Esophagus mucosa (tissue), 1 donor: ENCODE measurements at places on chromosomes 3 and 15. TPM values are rescaled to one million over a fixed set of nuclear protein-coding genes. Genes with fewer than 3 reads are reported as not detected.

DNA sequence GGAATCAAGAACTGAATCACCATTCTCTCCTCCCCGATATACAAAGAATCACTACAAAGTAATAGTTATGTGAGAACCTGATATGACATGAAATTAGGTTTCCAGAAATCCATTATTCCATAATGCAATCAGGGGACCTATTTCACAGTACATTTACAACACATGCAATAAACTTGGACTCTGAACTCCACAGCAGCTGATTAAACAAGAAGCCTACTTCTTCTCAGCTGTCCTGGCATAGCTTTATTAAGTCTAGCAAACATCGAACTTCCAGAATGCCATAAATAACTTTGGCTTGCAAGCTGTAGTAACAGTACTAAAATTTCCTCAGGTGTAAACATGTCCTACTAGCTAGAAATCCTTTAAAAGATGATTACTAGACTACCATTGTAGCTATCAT is 17.8 kb downstream of the PDCD10 start:
- ATAC-seq = no peak

GRCh38 chr15:70789213-70789612 is 25.9 kb upstream of the UACA start:
- peak; percentile 34 for ATAC-seq

DNA sequence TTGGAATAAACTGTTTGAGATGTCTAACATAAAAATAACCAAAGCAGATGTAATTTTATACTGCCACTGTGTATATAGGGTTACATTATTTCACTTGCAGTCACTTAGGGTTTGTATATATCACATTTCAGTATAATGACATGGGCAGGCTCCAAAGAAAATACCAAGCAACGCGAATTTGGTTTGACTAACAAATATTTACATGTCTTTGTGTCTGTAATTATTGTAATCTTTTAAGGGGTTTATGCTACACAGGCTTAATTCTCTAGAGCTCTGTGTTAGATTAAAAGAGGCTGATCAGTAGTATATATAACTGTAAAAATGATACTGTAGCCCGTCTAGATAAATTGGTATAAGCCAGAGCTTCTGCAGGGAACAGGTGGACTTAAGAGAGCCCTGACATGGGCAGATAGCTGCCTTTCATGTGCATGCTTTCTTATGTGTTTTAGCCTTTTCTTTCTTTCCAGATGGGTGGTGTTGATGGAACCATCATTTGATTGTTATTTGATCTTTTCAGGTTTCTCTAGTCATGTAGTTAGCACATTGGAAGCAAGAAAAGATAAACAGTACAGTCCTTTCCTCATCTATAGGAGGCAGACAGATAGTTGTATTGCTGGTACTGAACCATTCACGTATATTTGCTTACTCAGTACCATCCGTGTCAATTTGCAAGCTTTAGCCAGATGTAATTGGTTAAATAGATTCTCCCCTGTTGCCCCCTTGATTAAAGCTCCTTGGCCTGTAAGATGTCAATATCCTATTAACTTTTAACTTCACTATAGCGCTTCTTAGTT is 86.1 kb downstream of the GALK2 start:
- no peak for ATAC-seq

- ATAC-seq = no peak
Measured at GRCh38 chr3:53702776-53703530, 143.3 kb downstream of the CHDH start.

- ATAC-seq = peak; percentile 35
Measured at GRCh38 chr3:192916371-192917027, 1.2 kb downstream of the MB21D2 start.

Gene BCL2A1
- total RNA-seq = not detected

Gene TAGLN3
- not detected for total RNA-seq

Gene SLC9C1
- total RNA-seq = not detected

Gene SI
- not detected for total RNA-seq

Gene SEMA6D
- 0.92 TPM for total RNA-seq

Gene CCR8
- total RNA-seq = 0.16 TPM

Gene CCDC14
- total RNA-seq = 11.8 TPM

Gene SENP8
- total RNA-seq = 1.8 TPM

Gene CYP1A2
- total RNA-seq = not detected

Gene RLBP1
- not detected for total RNA-seq
